ENCODE measurements at places on chromosomes 7 and 10. TPM values are rescaled to one million over a fixed set of nuclear protein-coding genes. Genes with fewer than 3 reads are reported as not detected.

ELN gene
- total RNA-seq = 22.5 TPM

FAM180A gene
- not detected for total RNA-seq

PLXNA4 gene
- total RNA-seq = 33.2 TPM

WNT8B gene
- not detected for total RNA-seq

TMEM213 gene
- total RNA-seq = not detected

NUTM2A gene
- 0.48 TPM for total RNA-seq

SPDYE6 gene
- total RNA-seq = 0.33 TPM

CDK6 gene
- 75.1 TPM for total RNA-seq

ACTL6B gene
- total RNA-seq = not detected

IFIT1B gene
- not detected for total RNA-seq

ANKRD30A gene
- total RNA-seq = not detected

PGAM2 gene
- total RNA-seq = not detected

SEMA4G gene
- 1.9 TPM for total RNA-seq

CCL24 gene
- not detected for total RNA-seq

TSPAN12 gene
- 25.8 TPM for total RNA-seq

Measured in vein endothelial cell (primary cell).